ENCODE measurements at places on chromosomes 1 and 21.

DNA sequence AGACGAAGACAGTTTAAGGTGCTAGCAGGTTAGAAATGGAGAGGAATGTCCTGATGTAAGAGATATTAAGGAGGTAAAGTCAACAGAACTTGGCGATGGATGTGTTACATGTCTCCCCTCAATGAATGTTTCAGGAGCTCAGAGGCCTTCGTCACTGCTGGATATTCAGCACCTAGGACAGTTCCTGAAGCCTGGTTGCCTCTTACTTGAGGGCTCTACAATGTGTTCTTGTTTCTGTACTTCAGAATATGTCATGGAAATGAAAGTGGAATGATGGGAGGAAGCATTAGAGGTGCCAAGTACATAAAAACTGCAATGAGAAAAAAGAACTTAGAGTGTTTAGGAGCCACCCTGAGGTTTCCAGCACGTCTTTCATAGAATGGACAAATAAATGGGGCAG lies 17.7 kb downstream of the TNR start:
- peak; percentile 6 for DNase-seq

- no peak for DNase-seq
Observed at GRCh38 chr1:116164150-116164549, 53.0 kb downstream of the MAB21L3 start.

GRCh38 chr1:196078691-196079090 lies 529.5 kb downstream of the KCNT2 start:
- DNase-seq: peak; percentile 14

- peak; percentile 22 for DNase-seq
Observed at GRCh38 chr1:58722414-58722813, 22.6 kb upstream of the MYSM1 start.

- DNase-seq: peak; percentile 79
Observed at GRCh38 chr1:185790194-185790735, 56.1 kb downstream of the HMCN1 start.

DNA sequence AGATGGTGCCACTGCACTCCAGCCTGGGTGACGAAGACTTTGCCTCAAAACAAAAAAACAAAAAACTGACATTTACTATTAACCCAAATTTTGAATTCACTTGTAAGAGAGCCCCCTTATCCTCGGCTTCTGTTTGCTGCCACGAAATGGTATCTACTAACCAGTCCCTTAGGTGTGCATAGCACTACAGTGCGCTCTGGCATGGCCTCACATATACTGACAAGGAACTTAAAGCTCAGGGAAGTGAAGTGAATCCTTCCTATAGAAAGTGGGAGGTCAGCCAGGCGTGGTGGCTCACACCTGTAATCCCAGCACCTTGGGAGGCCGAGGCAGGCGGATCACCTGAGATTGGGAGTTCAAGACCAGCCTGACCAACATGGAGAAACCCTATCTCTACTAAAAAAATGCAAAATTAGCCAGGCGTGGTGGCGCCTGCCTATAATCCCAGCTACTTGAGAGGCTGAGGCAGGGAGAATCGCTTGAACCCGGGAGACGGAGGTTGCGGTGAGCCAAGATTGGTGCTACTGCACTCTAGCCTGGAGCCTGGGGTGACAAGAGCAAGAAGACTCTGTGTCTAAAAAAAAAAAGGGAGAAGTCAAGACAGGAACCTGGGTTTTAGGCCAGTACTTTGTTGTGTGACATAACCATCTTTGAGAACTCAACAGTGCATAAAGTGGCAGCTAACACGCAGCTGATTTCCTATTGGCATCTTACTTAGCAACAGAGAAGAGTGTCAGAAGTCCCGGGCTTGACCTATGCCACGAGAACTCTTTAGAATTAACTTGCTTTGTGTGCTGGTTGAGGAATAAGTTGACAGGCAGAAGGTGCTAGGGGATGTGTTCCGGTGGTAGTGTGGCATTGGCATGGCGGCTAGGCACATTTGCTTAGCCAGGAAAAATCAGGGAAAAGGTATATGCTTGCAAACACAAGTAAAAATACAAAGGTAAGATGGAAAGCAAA lies 16.8 kb downstream of the ERRFI1 start:
- DNase-seq: peak; percentile 20

DNA sequence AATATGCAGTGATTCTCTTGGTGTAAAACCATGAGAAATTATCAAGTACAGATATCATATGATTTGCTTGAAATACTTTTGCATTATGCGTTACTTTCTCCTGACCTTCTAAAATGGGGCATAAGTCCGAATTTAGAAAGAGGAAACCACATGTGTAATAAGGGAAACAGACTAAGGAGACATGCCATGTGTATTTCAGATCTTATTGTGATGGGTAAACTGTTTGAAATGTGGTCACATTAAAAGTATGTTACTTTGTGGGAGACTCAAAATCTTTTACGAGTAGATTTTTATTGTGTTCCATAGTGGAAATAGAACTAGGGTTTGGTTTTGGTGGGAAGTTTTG lies 173.0 kb downstream of the NFIA start:
- no peak for DNase-seq

- no peak for DNase-seq
Observed at GRCh38 chr21:40272037-40272436, 404.8 kb downstream of the PCP4 start.

GRCh38 chr1:205983925-205984725 lies 19.1 kb downstream of the RAB7B start:
- peak; percentile 59 for DNase-seq

GRCh38 chr1:78716186-78716585 lies 66.6 kb downstream of the IFI44 start:
- peak; percentile 8 for DNase-seq

DNA sequence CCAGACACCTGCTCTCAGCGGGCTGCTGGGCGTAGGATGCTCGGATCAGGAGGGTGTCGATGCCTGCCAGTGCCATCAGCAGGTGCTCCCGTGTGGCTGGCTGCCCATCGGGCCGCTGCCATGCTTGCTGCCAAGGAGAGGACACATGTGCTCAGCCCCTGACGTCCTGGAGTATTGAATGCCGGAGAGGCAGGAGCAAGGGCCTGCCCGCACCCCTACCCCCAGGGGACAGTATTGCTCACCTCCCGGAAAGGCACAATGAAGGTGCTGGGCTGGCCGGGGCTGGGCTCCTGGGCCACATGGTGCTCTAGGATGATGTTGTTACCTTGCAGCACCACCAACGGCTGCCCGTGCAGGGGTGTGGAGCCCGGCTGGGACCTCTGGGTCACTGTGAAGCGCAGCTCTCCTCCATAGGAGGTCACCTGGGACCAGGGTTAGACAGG lies 61.5 kb downstream of the HSPG2 start:
- DNase-seq: no peak

DNA sequence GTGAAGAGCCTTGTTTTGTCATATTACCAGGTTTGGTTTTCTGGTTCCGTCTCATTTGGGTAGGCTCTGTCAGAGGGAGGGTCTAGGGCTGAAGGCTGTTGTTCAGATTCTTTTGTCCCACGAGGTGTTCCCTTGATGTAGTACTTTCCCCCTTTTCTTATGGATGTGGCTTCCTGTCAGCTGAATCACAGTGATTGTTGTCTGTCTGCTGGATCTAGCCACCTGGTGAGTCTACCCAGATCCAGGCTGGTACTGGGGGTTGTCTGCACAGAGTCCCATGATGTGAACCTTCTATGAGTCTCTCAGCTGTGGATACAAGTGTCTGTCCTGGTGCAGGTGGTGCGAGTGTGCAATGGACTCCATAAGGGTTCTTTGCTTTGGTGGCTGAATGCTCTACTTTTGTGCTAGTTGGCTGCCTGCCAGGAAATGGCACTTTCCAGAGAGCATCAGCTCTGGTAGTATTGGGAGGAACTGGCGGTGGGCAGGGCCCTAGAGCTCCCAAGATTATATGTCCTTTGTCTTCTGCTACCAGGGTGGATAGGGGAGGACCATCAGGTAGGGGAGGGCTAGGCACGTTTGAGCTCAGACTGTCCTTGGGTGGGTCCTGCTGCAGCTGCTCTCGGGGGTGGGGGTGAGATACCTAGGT lies 246.0 kb downstream of the RYR2 start:
- no peak for DNase-seq

GRCh38 chr1:201896951-201897391 lies 8.3 kb downstream of the SHISA4 start:
- peak; percentile 77 for DNase-seq

DNA sequence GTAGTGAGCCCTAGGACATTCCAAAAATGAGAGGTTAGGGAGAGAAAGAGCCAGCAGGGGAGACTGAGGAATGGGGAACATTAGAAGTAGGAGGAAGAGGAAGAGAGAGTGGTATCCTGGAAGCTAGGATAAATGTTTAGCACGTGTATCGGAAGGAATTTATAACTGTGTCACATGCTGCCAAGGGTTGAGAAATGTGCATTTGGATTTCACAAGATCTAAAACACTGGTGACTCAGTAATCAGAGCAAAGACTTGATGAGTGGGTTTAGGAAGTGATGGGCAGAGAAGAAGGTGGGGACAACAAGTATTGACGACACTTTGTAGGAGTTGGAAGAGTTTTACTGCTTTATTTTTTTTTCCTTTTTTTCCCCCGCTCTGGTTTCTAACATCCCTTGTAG lies 193.9 kb downstream of the FMN2 start:
- DNase-seq: peak; percentile 54

- DNase-seq: no peak
Observed at GRCh38 chr21:35426469-35426868, 377.4 kb upstream of the RUNX1 start.

DNA sequence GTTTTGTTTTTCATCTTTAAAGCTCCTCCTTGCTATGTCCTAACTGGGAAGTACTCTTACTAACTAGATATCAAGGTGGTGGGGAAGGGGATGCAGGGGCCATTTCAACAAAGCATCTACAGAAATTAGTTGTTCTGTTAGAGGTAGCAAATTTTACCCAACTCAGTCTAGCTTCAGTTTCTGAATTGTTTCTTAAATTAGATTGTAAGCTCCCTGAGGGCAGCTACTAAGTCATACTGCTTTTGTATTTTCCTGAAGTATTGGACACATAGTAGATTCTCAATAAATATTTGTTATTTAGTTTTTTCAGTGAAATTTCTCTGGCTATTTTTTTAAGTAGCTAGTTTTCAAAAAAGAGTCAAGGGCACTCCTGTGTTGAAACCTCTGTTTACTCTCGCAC lies 1.8 kb downstream of the UBAP2L start:
- DNase-seq: no peak

DNA sequence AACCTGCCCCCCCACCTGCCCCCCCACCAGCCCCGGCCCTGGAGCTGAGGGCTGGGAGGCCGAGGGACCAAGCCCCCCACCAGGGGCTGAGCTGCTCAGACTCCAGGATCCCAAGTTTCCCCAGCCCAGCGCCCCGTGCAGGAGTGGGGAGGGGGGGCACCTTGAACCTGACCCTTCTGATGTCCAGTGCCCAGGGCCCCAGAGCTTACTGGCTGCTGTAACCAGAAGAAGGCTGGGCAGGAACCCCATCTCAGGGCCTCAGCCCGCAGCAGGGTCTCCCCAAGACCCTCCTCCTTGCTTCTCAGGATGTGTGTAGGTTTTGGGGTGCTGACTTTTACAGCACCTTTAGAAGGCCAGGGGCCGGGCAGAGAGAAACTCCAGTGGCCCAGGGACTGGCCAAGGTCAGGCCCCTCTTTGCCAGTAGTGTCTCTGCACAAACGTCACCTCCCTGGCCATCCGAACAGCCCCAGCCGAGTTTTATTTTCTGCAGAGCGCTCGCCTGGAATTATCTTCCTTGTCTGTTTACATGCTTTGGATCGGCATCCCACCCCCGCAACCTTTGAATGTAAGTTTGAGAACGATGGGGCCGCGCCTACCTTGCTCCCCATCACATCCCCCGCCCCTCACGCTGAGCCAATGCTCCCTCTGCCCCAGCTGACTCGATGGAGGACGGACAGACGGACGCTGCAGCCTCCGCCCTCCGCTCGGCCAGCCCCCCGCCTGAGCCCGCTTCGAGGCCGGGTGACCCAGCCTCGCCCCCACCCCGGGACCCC lies 70.1 kb upstream of the CASZ1 start:
- no peak for DNase-seq

- DNase-seq: no peak
Observed at GRCh38 chr1:48006264-48006663, 9.1 kb upstream of the TRABD2B start.

GRCh38 chr1:225695578-225696337 lies 42.8 kb upstream of the ENAH start:
- DNase-seq: peak; percentile 80

DNA sequence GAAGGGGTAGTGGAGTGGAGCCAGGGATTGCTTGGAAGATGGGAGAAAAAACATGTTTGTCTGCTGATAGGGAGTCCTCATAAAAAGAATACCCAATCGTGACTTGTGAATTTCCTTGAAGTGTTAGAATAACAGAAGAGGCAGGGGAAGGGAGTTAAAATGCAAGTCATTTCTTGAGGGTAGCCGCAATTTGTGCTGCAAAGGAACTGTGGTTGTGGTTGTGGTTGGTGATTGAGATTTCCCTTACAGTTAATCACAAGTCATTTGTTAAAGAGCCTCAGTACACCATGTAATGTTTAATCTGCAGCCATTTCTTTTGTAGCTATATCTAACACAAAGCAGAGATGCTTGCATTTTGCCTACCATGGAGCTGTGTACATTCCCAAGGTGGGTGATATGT lies 38.5 kb upstream of the EGLN1 start:
- peak; percentile 84 for DNase-seq

DNA sequence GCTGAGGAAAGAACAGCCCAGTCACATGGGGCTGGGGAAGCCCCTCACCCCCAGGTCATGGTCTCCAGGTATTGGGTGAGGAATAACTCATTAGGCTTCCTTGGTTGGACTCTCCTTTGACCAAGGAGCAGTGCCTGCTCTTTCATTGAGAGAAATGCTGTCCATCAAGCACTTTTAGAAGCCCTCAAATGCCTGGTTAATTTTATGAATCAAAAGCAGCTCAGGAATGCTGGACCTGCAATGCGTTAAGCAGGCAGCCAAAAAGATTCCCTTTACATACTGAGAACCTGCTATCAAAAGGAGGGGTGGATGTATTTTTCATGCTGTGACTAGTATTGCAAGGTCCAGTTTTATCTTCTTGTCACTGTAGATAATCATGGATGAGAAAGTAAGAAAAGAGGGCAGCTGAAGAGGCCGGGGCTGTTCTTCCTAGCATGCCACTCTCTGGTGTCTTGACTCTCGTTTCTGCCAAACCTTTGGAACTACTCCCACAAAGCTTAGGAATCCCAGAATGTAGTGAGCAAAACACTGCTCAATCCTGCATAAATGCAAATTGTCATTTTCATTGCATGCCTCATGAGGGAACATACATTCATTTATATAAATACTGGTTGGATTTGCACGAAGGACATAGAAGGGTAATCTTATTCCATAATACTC lies 2.1 kb upstream of the CD58 start:
- DNase-seq: peak; percentile 18

GRCh38 chr1:204782118-204782700 lies 88.5 kb upstream of the NFASC start:
- no peak for DNase-seq

Measured in fibroblast of lung (primary cell).